ENCODE measurements at places on chromosomes 2 and 18.
A peak's percentile ranks its signal among the peaks of the same experiment; 100 is the strongest.

- no peak for DNase-seq
Measured at GRCh38 chr2:175679728-175680127, 322.3 kb downstream of the LNPK start.

DNA sequence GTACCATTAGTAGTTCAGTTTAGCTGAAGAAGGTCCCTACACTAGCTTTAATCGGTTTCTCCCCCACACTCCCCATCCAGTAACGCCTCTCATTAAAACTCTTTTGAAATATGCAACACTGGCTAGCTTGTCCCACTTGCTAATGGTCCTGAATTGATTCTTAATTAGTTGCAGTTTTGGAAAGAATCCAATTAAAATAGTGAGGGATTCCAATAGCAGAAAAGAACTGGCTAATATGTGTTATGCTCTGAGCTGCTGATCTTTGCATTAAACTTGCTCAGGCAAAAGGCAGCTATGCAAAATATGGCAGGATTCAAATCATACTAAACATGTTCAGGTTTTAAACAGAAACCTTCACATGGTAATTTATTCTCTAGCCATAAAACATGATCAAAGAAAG lies 252.5 kb upstream of the HNRNPA3 start:
- DNase-seq = no peak

- no peak for DNase-seq
Measured at GRCh38 chr2:242011167-242011513, 141.6 kb downstream of the RTP5 start.

DNA sequence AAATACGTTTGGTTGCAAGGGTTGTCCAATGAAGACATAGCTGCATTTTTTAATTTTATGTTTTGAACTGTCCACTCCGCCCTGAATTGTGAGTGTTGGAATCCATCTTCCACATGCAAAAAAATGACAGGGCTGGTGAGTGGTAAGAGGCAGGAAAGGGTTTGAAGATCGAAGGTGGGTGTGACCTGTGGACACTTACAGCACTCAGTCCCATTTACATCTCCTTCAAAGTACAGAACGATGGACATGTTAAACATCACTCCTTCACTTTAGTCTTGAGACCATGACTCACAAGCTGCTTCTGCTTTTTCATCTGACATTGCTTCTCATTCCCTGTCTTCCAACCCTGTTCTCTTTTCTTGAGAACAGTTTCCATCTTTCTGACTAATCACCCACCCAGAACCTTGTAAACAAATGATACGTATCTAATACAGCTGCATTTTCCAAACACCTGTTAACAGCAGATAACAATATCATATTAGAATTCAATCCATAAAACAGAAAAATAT lies 179.3 kb downstream of the ZNF516 start:
- no peak for DNase-seq

DNA sequence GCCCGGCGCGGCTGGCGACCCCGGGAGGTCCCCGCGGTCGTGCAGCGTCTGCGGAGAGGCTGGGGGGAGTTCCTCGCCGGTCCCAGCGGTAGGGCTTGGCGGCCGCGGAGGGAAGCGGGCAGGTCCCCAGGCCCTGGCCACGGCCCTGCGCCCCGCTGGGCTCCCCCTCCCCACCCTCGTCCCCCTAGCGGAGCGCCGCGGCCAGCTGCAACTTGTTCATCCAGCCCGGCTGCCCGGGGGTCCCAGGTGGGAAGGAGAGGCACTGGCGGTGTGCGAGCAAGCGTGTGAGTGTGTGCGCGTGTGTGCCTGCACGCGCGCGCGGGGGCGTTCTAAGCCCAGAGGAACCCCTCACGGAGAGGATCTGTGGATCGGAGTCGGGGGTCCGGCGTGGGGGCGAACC lies 1.3 kb downstream of the PTPRM start:
- DNase-seq = no peak

- DNase-seq = no peak
Measured at GRCh38 chr2:100268986-100269385, 53.3 kb downstream of the LONRF2 start.

DNA sequence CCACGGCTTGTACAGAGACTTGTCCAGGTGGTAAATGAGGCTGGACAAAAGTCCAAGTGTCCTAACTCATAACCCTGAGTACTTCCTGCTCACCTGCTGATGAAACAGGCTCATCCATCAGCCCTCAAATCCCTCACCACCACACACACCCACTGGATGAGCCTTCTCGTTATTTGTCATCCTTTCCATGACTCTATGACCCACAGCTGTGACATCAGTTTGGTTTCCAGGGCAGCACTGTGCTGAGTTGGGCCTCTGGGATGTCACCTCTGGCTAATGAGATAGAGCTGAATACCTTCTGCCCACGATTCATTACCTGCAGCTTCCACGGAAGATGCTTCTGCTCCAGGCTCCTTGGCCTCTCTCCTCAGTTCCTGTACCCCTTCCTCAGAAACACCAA lies 39.4 kb downstream of the SLC14A2 start:
- DNase-seq = no peak

GRCh38 chr2:15692551-15693377 lies 101.1 kb downstream of the DDX1 start:
- DNase-seq = no peak

DNA sequence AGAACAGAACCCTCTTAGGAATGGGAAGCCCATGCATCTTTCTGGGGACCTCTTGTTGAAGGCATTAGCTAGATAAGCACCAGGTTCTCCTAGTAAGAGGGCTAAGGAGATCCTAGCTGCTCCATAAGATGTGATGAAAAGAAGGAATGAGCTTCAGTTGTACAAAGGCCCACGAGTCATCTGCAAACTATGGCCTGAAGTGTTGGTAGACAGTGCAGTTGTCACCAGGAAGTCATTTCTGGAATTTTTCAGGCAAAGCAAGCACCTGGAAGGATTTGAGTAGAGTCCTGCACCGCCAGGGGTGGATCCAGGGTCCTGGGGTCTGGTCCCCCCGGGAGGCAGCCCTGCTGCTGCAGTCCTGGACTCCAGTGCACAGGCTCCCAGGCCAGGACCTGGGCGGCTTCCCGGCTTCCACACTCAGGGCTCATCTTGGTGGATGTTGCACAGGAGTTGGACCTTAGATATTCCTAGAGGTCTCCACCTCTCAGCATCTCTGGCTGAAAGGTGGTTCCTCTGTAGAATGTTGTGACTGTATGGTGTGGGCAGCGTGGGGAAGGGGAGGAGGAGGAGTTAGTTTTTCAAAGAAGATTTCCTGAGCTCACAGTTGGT lies 85.3 kb downstream of the LDLRAD4 start:
- DNase-seq = no peak

- no peak for DNase-seq
Measured at GRCh38 chr2:176157499-176158185, 535 bp downstream of the HOXD3 start.

- DNase-seq = no peak
Measured at GRCh38 chr2:12930391-12930790, 213.7 kb downstream of the TRIB2 start.

- no peak for DNase-seq
Measured at GRCh38 chr2:123999681-124000080, 25.4 kb upstream of the CNTNAP5 start.

DNA sequence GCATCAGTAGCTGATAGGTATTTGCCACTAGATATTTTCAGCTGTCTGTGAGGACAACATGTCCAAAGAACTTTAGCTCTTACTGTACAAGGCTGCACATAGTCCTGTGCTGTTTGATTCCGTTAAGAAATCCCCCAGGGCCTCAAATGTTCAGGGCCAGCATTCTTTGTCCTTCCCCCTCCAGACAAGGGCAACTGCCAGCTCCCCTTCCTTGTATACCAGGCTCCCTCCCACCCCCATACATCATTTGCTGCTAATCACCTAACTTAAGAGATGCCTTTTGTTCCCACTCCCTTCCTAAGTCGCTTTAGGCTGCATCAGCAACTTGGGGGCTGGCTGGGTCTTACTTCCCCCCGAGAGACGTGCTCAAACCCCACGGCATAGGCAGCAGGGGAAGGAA lies 138.7 kb downstream of the CDH20 start:
- DNase-seq = no peak

- no peak for DNase-seq
Measured at GRCh38 chr18:30016179-30016578, 1026.4 kb downstream of the DSC3 start.

GRCh38 chr2:19865151-19865550 lies 36.6 kb downstream of the TTC32 start:
- DNase-seq = no peak

DNA sequence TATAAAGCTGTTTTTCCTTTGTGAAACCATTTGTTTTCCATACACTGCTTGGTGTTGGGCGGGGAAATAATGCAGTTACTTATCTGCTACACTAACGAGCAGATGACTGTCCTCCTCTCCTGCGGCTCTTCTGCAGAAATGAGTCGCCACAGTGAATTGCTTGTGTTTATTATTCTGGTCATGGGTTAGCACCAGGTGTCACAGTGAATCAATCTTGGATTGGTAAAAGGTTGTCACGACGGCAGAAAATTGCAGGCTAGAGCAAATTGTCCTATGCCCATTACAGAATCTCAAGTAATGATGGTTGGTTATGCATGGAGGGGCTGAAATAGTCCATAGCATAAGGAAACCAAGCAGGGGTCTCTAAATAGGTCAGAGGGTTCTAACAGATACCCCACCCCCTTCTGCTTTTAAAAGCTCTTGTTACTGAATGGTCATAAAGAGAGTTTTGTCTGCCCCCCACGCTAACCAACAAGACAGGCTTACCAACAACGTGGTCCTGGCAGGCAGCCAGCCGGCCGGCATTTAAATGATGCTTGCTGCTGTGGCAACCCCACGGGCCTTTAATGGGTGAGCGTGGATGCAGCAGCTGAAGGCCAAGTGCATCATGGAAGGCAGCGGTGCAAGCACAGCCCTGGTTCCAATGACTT lies 29.5 kb downstream of the RAB31 start:
- DNase-seq = peak; percentile 76

DNA sequence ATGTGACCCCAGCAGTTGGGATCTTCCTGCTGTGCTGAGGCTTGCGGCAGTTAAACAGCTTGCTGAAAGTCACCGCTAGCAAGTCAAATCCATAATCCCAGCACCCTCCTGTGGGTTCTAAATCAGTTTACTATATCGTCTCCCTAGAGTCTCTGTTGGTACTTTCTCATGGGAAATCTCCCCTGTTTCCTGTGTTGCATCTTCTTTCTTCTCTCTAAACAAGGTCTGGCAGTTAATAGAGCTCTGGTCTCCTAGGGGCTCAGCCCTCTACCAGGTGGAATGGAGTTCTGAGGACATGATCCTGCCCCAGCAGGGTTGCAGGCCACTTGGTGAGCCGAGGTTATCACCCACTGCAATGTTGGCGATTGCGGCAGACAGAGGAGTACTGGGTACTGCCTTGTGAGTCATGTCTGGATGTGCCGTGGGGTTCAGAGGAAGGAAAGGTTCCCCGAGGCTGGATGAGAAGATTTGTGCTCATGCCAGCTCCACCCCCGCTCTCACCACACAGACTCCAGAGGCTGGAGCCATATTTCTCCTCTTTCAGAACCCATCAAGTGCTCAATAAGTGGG lies 59.4 kb upstream of the SIX2 start:
- DNase-seq = no peak

DNA sequence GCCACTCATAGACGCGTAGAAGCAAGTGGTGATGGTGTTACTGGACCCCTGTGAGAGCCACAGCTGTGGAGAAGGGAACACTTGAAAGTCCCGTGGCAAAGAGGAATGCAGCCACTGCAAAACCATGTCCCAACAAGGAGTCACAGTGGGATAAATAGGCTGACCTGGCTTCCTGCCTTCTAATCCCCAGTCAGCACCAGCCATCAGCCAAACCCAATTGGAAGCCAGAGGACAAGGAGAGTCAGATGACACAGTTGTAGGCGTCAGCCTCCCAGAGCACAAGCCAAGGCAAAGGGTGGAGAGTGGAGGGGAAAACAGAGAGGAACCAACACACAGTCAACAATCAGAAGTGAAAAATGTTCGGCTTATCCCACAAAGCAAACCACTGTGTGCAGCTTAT lies 5.5 kb upstream of the CYBRD1 start:
- DNase-seq = no peak

- peak; percentile 36 for DNase-seq
Measured at GRCh38 chr2:150485114-150485870, 2.2 kb downstream of the RND3 start.

GRCh38 chr2:200845669-200846325 lies 18.7 kb downstream of the CLK1 start:
- DNase-seq = no peak

- no peak for DNase-seq
Measured at GRCh38 chr2:7766088-7766722, 849.0 kb downstream of the RNF144A start.

DNA sequence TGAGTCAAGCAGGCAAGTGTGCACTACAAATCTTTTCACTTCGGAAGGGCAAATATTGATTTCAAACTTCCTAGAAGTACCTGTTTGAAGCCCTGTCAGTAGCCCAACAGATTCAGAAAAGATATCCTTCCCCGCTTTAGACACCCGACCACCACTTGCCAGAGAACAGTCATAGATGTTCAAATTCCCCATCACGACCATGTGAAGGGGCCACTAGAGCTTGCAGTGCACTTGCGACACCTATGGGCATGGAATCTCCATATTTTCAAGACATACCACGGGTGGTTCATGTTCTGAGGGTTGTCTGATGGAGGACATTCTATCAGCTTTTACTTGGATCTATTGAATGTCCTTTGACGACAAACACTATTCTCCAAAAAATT lies 23.8 kb downstream of the GNLY start:
- no peak for DNase-seq

GRCh38 chr2:241413929-241414580 lies 58.0 kb downstream of the FARP2 start:
- DNase-seq = no peak

- no peak for DNase-seq
Measured at GRCh38 chr2:216194561-216194960, 85.4 kb downstream of the XRCC5 start.

DNA sequence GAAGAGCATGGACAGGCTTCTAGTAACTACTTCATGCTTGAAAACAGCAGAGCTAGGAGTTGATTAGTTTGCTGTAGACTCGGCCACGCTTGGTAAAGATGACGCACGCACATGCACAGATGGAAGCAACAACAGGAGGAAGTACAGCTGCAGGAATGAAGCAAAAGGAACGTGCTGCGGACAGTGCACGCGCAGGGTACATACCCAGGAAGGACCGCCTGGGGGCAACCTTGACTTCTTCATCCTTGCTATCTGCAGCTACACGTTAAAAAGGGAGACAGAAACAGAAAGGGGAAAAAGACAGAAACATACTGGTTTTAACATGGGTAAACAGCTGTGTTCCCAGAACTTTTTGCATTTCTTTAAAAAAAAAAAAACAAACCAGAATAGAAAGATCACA lies 17.7 kb downstream of the SLC66A2 start:
- DNase-seq = no peak

- DNase-seq = no peak
Measured at GRCh38 chr2:236045251-236046235, 122.6 kb downstream of the GBX2 start.

GRCh38 chr18:74115046-74115445 lies 32.6 kb downstream of the FBXO15 start:
- DNase-seq = no peak

DNA sequence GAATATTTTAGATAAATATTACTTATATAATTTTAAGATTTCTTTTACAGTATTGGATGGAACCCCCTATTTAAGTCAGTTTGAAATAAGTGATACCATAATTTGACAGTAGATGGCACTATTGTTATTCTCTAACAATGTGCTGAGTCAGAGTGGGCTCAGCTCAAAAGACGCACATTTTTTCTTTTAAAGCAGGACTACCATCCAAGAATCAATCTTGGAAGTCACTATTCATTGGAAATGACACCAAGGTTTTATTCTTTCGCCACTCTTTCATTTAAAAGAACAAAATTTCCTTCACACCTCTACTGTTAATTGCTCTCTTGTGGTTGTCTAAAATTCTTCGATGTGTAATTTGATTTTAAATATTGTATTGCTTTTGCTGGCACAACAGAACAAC lies 32.6 kb upstream of the SPAG16 start:
- DNase-seq = no peak

- no peak for DNase-seq
Measured at GRCh38 chr2:10502803-10503107, 54.6 kb upstream of the ODC1 start.
